ENCODE measurements at places on chromosomes 6 and 20.

DNA sequence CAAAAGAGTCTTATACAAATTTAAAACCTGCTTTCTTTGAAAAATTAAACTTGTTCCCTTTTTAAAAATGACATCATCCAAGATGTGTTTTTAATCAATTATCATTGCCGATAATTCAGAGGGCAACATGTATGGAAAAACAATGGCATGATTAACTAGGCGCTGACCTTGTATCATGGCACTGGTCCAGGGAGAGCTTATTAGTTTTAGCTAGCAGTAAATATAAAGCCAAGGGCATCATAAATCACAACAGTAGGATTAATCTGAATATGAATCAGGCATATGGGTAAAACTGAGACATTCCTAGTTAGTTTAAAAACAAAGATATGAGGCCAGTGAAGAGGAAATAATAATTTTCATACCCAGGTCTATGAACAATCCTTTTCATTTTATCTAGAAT lies 374.0 kb downstream of the HDGFL1 start:
- no peak for DNase-seq

GRCh38 chr6:125307964-125308615 lies 6.3 kb upstream of the HDDC2 start:
- no peak for DNase-seq

- DNase-seq: no peak
Observed at GRCh38 chr6:40692337-40692736, 105.2 kb upstream of the LRFN2 start.

DNA sequence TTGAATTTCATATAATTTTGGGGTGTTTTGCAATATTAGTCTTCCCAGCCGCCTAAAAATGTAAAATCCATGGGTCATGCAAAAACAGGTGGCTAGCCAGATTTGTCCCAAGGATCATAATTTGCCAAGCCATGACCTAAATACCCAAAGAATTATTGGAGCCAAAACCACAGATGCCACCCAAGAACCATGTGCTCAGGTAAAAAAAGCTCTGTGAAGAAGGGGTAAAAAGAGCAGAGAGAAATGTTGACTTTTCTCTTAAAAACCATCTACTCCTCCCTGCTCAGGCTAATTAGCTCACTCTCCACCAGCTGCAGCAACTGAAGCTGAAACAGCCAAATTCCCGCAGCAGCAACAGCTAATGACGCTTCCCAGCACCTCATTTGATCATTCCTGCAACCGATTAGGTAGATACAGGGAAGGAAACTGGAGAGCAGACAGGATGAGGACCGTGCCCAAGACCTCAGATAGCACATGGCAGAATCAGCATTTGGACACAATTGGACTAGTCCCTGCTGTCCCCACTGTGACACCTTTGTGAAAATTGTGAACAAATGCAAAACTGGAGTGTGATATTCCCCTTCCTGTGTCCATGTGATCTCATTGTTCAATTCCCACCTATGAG lies 107.9 kb upstream of the NXT1 start:
- DNase-seq: no peak

DNA sequence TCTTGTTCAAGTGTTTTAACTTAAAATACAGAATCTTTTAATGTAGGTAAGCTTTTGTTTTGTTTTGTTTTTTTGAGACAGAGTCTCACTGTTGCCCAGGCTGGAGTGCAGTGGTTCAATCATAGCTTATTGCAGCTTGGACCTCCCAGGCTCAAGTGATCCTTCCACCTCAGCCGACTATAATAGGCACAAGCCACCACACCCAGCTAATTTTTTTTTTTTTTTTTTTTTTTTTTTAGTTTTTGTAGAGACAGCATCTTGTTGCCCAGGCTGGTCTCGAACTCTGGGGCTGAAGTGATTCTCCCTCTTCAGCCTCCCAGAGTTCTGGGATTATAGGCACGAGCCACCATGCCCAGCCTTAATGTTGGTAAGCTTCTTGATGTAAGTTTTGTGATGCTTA lies 3.3 kb downstream of the EFHC1 start:
- no peak for DNase-seq

- no peak for DNase-seq
Observed at GRCh38 chr6:21663966-21664313, 70.4 kb downstream of the SOX4 start.
